ENCODE measurements at places on chromosomes 13 and 19.

DNA sequence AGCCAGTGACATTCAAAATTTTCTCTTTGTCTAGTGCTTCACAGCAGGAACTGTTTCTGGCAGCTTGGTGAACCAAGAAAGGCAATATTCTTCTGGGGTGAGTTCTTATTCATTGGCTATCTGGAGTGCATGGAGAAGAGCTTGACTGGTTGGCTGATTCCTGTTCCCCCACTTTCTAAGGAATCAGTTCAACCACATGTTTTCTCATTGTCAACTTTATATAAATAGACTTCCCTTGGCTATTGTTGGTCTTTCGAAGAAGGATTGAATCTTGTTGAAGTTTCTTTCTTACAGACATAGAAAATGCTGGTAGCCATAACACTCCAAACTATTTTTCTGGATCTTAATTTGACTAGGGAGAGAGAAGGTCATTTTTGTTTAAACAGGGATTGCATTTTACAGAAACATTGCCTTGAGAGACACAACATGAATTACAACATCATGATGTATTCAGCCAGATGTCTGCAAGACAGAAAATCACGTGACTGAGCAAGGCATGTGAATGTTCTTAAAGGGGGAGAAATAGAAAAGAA, 85.2 kb downstream of the EDNRB start:
- DNase-seq = no peak

GRCh38 chr13:49245101-49245500, 2.6 kb upstream of the CDADC1 start:
- DNase-seq = no peak

DNA sequence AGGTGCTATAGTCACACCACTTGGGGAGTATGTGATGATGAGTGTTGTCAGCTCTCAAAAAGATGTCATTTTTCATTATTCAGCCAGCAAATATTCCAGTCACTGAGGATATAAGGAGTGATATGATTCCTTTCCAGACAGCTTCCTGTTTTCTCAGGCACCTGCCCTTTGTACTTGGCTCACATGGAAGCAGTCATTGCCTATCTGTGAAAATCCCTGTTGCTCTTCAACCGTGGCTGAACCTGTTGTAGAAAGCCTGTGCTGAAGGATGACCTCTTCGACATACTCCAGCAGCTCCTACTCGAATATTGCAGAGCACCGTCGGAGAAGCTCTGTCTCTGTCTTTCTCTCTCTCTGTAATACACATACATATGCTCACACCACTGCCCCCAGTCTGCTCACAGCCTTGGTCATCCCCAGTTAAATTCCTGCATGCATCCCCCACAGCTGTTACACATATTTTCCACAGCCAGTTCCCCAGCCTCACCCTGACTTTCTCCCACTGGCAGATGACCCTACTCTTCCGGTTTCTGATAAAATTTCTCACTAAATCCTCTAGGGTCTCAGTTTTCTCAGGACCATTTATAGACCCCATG, 204.2 kb upstream of the ARGLU1 start:
- no peak for DNase-seq

DNA sequence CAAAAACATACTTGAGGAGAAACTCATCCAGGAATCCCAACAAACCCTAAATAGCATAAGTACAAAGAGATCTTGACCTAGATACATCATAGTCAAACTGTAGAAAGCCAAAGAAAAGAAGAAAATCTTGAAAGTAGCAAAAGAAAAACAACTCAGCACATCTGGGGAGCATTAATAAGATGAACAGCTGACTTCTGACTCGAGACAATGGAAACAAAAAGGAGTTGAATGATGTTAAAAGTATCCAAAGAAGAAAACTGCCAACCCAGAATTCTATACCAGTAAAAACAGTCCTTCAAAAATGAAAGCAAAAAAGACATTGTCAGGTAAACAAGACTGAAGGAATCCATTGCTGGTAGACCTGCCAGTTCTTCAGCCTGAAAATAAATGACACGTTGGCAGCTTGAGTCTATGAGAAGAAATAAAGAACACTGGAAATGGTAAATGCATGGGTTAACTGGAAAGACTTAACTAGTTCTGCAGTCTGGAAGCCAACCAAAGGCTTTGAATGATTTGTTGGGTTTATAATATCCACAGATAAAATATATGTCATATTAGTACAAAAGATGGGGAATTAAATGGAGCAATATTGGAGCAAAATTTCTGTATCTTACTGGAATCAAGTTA, 46.8 kb downstream of the TSSK6 start:
- no peak for DNase-seq

DNA sequence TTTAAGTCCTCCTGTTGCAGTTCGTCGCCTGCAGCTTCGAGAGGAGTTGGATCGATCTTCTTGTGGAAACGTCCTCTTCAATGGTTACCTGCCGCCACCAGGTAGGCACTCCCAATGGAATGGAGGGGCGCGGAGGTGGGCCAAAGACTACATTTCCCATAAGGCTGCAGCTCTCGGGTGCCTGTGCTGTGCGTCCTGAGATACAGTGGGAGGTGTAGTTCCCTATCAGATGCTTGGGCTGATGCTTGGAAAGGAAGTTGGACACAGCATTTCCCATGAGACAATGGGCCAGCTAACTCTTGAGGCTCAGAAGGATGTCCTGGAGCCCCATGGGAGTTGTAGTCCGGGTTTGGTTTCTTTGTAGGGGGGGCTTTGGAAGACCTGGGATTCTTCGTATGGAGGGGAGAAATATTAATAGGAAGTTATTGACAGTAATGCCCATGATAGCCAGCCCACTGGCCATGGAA, 1.8 kb downstream of the SHKBP1 start:
- peak; percentile 76 for DNase-seq

DNA sequence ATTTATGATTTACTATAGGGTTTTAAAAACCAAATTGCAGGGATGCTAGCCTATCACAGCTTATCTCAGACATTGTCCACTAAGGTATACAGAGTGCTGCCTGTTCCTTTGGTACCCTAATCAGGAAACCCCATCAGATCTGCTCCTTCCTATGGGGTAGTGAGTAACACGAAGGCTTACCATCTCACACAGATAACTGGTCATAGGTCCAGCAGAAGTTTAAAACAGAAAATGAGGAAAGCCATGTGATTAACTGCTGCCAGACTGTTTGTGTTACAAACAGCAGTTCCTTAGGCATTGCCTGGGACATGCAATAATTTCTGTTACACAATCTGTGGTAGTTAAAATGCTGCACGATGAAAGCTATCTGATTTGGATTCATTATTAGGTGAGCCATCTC, 53.5 kb upstream of the ALOX5AP start:
- DNase-seq = no peak
